ENCODE measurements at places on chromosomes 2 and 18.

DNA sequence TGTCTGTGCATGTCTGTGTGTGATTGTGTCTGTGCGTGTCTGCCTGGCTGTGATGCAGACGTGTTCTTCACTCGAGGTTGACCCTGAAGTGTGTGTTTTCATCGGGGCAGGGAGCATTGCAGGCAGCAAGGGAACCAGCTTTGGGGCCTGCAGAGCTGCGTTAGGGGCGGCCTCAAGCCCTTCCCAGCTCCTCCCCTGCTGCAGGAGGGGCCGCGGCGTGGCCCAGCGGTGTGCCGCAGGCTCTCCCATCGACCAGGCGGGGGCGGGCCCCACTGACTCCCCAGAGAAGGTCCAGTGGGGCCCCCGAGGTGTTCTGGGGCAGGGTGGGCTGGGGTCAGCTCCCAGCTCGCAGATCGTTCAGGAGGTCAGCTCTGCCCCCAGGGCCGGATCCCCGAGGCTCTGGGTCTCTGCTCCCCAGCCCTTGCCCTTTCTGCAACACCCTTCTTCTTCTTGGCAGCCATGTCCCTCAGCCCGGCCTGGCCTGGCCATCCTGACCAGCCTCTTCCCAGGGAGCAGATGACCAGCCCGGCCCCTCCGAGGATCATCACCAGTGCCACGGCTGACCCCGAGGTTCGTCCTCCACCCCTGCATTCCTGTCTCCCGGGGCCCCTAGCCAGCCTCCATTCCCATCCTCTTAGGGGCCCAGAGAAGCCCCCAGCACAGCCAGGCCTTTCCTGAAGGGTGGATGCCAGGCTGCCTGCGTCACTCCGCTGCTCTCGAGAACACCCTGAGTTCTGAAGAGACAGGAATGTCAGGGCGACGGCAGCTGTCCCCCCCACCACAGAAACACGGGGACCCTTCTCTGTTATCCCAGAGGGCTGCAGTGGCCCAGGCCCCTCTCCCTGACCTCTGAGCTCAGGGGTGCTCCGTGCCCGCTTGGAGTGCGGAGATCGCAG, 11.1 kb upstream of the KLHL30 start:
- DNase-seq, result no peak

DNA sequence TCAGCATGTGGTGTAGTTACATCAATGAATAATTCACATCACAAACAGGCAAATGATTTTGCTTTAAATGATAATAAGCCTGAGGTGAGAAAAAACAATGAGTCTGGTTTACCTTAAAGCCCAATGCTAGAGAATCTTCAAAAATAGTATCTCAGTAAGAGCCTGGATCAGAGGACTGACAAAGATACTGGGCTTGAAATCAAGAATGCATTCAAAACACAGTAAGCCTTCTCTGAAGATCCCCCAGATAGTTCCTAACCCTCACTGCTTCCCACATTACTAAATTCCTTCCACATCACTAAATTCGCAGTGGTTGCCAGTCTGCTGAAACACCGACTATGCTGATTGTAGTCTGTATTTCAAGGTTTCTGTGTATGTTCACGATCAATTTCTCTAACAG, 514.9 kb downstream of the SUCLG1 start:
- no peak for DNase-seq

GRCh38 chr2:42030829-42031228, 17.0 kb upstream of the PKDCC start:
- no peak for DNase-seq

DNA sequence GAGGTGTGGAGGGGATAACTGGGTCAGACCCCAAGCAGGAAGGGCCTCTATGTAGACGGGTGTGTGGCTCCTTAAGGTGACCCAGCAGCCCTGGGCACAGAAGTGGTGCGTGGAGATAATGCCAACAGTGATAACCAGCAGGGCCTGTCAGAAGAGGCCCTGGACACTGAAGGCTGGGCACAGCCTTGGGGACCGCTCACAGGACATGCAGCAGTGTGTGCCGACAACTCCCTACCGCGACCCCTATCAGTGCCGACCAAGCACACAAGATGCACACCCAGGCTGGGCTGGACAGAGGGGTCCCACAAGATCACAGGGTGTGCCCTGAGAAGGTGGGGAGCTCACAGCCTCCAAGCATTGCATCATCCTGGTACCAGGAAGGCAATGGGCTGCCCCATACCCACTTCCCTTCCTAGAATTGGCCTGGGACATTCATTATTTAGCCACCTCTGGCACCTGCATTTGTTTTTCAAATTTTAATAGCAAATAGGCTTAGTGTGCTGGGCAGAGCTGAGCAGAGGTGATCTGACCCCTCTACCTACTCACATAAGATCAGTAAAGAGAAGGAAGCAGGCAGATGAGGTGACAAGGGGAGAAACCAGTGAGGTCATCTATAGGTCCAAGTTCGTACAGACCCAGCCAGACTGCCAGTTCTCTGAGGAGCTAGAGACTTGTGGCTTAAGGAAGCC, 55.2 kb downstream of the BCL11A start:
- DNase-seq, result no peak

GRCh38 chr2:157107877-157108276, 149.6 kb upstream of the GALNT5 start:
- DNase-seq, result no peak

DNA sequence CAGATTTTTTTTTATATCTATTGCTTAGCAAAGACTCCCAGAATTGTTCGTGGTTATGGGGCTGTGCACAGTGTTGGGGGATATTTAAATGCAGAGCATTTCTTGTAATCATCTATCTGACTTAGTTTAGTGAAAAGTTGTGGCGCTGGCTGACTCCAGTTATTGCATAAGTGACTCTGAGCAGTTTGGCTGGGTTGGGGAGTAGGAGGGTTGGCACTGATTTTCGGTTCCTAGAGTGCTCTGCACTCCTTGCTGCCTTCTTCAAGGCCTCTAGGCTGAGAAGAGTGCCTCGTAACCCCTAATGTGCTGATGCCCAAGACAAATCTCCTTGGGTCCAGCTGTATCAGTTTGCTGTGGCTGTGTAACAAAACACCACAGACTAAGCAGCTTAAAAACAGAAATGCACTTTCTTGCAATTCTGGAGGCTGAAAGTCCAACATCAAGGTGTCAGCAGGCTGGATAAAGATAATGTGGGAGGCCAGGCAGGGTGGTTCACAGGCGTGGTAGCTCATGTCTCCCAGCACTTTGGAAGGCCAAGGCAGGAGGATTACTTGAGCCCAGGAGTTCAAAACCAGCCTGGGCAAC, 6.5 kb upstream of the IMPA2 start:
- DNase-seq, result no peak

GRCh38 chr2:157501026-157501425, 57.1 kb upstream of the CYTIP start:
- DNase-seq, result no peak

GRCh38 chr2:10452956-10453904, 5.1 kb upstream of the ODC1 start:
- DNase-seq, result no peak

DNA sequence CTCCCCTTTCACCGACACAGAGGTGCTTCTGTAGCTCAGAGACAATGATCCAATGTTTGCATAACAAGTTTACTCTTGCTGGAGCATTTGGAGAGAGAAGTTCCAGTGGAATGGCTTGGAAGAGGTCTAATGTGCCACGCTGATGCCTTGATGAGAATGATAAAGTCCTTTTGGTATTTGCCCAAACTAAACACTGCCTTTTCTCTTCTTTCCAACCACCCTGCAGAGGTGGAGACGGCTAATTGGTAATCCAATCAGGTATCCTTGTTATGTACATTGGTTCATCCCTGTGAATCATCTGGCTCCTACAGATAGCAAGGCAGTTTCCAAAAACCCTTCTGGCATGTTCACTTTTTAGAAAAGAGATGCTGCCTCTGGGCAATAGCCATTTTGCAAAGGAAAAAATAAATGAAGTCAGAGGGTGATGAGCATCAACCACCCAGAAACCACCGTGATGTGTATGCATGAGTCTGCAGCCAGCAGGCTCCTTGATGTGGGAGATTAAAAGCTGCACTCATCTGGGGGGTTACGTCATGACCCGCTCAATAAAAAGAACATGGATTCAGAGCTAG, 40.6 kb downstream of the KIAA2012 start:
- DNase-seq, result no peak

DNA sequence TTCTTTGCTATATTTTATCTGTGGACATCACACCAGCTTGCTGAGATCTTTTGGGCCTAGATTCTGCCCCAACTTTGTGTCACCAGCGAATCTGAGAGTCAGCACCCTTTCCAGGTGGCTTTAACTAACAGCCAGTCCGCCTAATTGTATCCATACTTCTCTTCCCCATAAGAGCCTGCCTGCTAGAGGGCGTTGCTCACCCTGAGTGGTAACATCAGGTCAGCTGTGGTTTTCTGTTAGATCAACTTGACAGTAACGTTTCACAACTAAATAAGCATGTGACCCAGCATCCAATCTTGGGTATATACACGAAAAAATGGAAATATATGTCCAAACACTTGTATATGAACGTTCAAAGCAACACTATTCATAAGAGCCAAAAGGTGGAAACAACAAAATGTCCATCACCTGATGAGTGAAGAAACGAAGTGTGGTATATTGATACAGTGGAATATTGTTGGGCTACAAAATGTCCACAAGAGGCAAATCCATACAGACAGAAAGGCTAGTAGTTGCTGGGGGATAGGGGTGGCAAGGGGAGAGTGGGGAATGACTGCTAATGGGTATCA, 24.9 kb downstream of the EFHD1 start:
- DNase-seq, result no peak

GRCh38 chr2:235957251-235957650, 210.9 kb downstream of the GBX2 start:
- no peak for DNase-seq

DNA sequence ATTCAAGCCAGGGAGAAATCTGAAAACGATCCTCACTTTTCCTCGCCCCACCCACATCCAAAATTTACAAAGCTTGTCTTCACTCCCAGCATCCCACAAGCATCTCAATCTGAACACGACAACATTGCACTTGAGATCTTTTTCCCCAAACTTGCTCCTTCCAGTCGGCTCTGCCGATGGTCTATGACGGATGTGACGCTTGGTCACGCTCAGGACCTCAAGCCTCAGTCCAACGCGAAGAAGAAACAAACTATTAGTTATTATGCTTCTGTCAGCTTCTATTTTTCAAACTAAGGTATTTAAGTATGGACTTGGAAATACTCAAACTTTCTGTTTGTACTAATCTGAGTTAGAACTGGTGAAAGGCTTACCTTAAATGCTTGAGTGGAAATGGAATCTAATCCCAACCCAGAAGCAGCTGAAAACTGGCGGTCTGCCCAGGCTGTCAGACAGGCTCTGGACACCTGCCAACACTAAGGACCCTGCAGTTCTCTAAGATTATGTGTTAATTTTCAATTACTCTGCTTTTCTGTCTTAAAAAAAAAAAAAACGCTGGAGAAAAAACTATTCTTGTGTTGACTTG, 132.1 kb upstream of the DNMT3A start:
- no peak for DNase-seq

- DNase-seq, result no peak
Observed at GRCh38 chr2:61959381-61960293, 54.2 kb downstream of the COMMD1 start.
